ENCODE measurements at places on chromosomes 3 and 15.

- no peak for DNase-seq
Observed at GRCh38 chr3:149618151-149619123, 39.4 kb downstream of the WWTR1 start.

GRCh38 chr3:174854987-174855386 lies 4.1 kb upstream of the NAALADL2 start:
- DNase-seq, result no peak

GRCh38 chr3:74617776-74618175 lies 3.3 kb upstream of the CNTN3 start:
- DNase-seq, result no peak

GRCh38 chr3:148932972-148933371 lies 58.4 kb upstream of the GYG1 start:
- DNase-seq, result no peak

DNA sequence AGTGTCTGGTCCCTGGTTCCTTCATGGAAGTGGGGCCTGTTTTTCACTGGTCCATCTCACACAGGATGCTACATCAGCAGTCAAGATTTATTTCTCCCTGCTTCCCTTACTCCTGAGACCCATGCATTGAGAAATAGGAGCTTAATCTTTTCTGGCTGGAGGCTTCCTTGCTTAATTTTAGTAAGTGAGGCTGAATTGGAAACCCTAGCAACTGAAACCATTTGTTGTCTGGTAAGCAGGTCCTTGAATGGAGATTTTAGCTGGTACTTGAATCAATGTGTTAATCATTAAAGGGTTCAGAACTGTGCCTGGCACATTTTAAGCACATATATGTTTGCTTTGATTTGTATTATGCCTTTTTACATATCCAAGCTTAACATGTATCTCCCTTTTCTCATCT lies 20.2 kb upstream of the MEF2A start:
- no peak for DNase-seq

DNA sequence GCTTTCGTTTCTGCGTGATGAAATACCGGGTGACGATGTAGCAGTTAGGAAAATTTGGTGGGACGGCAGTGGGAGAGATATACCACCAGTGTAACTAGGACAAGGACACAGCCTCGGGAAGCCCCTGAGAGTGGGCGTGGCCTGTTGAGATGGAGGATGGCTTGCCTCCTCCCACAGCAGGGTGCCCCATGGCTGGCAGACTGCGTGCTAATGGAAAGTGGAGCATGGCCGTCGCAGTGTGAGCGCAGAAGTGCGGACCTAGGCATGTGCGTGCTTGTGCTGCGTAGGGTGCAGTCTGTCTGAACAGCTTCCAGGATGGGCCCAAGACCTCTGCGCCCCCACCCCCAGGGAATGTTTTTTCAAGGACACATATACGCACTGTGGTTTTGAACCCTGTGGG lies 56.8 kb downstream of the CHDH start:
- DNase-seq, result no peak

- no peak for DNase-seq
Observed at GRCh38 chr3:125231895-125232294, 19.3 kb upstream of the SLC12A8 start.

- DNase-seq, result no peak
Observed at GRCh38 chr3:94225148-94225865, 162.4 kb downstream of the NSUN3 start.

Data from activated T-helper 1 cell treated with Interleukin-2 at 50 U/mL for 16 hours (primary cell).